ENCODE measurements at places on chromosomes 7 and 10.

- no peak for DNase-seq
Observed at GRCh38 chr7:50321487-50322067, 17.1 kb downstream of the IKZF1 start.

DNA sequence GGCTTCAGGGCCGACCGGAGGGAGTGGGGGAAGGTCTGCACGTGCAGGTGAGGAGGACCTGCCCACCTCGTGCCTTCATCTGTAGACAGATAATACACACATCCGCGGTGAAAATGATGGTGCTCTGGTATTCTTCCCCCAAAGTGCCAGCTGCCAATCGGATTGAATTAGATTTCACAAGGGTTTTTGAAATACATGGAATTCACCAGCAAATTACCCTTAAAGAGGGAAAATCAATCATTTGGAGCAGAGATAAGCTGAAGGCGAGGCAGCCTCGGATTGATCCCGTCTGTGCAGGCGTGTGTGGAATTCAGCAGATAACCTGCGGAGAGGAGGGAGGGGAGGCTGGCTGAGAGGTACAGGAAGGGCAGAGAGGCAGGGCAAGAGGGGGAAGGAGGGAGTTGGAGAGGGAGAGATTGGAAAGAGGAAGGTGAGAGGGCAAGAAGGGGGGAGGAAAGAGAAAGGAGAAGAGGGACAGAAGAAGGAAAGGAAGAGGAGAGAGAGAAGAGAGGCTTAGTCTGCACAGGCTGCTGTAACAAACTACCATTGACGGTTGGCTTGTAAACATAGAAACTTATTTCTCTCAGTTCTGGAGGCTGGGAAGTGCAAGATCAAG lies 84.2 kb downstream of the C10orf105 start:
- no peak for DNase-seq

DNA sequence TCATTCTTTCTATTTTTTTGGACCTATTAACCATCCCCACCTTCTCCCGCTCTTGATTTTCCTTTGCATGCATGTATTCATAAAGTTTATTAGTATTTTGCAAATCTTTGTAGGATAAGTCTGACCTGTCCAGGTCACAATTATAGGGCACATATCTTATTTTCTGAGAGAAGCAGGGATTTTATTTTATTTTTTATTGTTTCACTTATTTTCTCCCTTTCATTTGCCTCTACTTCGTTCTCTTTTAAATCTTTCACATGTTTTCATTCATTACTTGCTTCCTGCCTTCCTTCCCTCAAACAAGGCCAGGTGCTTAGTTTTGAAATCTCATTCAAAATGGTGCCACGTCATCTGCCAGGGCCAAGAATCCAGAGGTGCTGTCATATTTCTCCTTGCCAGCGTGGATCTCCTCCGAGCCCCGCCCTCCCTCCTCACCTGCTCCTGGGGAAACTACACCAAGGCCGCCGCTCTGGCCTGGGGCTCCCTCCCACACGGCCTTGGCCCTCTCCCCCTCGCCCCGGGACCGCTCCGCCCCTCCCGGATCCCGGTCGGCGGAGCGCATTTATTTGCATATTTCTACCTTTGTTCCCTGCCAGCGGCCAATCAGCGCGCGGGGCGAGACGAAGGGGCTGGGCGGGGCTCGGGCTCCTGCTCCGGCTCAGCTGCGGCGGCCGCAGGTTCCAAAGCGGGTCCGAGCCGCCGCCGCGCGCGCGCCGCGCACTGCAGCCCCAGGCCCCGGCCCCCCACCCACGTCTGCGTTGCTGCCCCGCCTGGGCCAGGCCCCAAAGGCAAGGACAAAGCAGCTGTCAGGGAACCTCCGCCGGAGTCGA lies at the start of gene TSPAN13:
TSS of gene TSPAN13 (plus strand) at position 654 of the 830 bp plus-strand sequence. CDS start 213 bp downstream, outside the sequence.
- no peak for DNase-seq

DNA sequence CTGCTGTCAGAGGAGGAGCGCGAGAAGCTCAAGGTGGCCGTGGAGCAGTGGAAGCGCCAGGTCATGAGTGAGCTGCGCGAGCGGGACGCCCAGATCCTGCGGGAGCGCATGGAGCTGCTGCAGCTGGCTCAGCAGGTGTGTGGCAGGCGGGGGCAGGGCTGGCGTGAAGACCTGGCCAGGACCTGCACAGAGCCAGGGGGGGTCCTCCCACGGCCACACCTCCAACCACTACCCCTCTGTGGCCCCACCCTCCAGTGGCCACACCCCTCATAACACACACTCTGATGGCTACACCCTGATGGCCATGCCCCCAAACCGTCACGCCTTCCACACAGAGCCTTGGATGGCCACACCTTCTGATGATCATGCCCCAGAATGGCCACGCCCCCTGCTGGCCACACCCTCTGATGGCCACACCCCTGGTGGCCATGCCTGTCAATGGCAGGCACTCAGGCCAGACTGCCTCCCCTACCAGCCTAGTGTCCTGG lies 23.4 kb upstream of the DPYSL4 start:
- DNase-seq, result no peak

DNA sequence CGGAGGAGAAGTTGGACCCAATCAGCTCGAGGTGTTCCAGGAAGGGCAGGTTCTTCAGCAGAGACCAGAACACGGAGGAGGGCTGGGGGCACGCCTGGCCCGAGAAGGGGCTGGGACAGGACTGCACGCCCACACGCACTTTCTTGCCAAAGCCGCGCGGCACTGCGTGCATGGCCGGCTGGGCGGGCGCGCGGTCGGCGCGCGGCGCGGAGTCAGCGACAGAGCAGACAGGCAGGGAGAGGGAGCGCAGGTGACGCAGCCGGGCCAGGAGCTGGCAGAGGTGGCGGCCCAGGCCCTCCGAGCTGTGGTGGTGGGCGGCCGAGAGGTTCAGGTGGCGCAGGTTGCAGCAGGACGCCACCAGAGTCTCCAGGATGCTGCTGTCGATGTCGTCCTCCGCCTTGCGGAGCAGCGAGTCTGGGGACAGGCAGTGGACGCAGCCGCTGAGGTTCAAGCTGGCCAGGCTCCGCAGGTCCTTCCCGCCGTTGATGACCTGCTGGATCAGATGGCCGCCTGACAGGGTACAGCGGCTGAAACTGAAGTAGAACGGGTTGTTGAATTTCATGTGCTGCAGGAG lies 77.2 kb upstream of the TNRC18 start:
- DNase-seq, result no peak

DNA sequence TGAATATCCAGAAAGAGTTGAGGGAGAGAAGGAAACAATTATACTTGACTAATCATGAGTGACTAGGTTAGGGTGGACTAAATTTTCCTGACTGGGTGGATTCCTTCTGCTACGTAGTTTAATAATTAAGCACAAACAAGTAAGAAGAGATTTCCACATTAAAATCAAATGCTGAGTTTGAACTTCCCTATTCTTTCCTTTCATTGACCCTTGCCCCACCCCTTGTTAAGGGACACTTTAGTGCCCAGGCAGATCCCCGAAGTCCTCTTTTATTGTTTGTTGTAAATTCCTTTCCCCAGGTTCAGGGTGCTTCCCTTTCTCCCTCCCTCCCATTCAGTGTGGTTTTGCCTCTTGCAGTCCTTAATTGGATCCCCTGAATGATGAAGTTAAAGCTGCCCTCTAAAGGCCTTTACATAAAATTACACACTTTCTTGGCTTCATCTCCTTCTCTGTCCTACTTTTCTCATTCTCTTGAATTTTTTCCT lies 8.8 kb upstream of the SPAM1 start:
- no peak for DNase-seq

DNA sequence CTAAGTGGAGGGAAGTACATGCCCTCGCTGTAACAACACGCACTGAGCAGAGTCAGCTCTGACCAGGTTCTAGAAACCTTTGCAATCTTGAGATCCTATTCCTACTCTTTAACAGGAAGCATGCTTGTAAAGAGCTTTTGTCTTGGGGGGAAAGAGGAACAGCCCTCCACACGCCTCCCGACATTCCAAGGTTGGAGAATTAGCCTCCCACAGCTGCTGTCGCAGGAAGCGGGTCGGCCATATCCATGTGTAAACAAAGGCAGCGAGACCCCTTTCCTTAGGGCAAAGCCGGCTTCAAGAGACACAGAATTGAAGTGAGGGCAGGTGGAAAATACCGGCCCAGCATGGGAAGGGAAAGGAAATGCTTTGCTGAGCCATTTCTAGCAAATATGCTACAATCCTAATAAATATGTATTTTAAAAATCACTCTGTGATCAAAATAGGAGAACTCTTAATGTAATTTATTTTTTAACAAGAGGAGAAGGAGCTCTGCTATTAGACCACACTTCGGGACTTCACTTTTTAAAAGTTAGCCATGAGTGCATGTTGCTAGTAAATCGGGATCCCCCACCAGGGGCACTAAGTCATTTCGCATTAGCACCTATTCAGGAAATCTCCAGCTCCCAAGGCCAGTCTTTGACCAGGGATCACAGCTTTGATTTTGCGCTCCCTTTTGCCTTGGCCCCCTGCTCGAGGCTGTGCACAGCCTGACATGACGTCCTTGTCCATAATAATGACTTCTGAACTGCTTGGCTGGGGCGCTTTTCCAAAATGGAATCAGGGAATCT lies 55.9 kb downstream of the FAM204A start:
- DNase-seq, result no peak

DNA sequence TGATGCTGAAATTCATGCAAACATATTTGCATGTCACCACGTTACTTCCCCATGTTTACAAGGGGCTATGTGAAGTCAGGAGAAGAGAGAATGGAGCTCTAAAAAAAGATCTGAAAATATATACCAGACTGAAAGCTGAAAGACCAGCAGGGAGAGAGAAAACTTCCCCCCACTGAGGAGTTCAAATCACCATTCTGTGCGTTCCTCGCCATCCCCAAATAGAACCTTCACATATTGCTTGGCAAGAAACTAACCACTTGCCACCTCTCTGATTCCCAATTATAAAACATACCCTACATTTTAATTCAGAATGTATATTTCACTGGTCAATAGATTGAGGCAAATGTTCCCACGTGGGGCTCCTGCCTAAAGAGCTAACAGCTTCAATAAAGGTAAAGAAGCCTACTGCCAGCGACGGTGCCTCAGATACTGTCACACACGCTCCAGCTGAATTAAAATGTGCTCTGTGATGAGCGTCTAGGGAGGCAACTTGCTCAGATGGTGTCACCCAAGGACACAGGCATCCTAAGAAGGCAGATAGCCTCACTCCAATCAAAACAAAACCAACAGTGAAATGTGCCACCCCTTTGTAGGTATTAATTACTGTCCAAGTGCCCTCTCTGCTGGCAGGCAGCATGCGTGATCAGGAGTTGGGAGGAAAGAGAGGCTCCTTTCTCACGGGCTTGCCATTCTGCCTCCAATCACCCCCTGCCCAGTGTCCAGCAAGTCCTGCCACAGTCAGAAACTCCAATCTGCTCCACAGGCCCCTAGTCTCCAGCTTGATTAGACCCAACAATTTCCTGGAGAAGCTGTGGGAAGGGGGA lies 298.2 kb downstream of the GRID1 start:
- DNase-seq, result no peak

DNA sequence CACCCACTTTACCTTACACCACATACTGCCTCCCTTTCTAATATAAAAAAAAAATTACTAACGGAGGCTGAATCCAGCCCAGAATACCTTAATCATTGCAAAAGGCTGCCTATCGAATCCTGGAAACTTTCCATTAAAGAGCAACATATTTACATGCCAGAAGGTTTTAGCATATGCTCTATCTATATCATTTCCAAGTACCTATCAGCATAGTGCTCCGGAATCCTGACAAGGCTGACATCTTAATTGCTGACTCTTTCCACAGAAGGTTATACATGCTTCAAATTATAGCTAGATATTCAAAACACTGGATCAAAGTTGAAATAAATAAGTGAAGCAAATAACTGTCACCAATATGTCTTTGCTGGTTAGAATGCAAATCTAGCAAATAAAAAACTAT lies 170.9 kb upstream of the CDK1 start:
- no peak for DNase-seq

GRCh38 chr10:97843281-97843671 lies 6.4 kb upstream of the GOLGA7B start:
- no peak for DNase-seq

GRCh38 chr10:122466951-122467381 lies 5.6 kb downstream of the HTRA1 start:
- no peak for DNase-seq

DNA sequence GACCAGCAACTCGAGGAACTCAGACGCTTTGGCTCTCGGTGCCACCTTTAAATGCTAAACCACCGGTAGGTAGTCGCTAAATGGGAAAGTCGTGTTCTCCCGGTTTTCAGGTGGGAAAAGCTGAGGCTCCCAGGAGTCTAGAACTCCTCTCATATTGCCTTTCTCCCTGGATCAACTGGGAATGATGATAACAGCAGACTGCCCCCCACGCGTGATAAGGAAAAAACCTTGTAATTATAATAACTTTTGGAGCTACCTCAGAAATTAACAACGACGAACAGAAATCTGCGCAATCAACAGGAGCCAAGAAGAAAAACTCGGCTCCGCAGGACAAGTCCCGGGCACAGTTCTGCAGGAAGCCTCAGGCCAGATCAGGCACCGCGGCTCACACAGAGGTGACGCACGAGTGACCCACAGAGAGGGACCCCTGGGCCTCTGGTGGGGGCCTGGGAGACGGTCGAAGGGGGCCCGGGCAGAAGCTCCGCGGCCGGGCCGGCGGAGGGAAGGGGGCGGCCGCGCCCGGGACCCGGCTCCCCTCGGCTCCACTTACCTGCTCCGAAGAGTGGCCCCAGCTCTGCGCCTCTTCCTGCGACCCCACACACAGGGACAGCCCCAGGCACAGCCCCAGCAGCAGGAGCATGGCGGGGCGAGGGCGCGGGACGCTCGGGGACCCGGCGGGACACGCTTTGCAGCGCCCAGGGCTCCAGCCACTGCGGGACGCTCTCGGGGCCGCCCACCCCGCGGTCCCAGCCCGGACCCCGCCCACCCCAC lies at the start of gene ITIH5:
TSS of gene ITIH5 (minus strand) at position 714 of the 771 bp plus-strand sequence. CDS start at position 640, 74 bp downstream.
- no peak for DNase-seq

GRCh38 chr7:18495412-18496340 lies at the start of gene HDAC9:
HDAC9 (plus strand) TSS chr7:18495749; CDS start chr7:18496303, 554 bp downstream.
- no peak for DNase-seq

- no peak for DNase-seq
Observed at GRCh38 chr10:98404571-98405359, 10.2 kb downstream of the PYROXD2 start.

DNA sequence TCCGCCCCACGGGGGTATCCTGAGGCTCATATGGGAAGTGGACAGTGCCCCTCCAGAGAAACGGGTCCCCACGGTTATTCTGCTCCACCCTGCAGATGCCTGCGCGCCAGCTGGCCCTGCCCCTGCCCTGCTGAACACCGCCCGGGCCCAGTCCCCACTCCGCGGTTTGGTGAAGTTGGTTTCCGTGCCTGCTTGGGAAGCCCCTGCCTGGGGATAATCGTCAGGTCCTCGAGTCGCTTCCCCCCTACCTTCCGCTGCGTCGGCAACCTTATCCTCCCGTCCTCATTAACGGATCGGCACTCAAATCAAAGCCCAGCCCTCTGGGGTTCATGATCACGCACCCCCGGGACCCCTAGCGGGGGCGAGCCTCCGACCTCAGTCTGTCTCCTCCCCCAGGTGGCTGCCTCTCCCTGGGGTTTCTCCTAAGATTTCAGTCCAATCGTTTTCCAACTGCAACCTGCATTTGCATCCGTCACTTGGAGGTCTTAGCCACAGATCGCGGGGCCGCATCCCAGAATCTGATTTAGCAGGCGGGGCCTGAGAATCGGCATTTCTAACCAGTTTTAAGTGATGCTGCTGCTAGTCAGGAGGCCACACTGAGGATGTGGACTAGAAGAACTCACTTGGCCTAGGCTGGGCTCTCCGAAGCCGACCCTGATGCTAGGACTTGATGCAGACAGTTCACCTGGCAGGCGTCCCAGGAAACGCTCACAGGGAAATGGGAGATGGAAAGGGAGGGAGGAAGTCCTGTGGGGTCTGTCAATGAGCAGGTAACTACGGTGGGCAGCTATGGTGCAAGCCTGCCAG lies 27.6 kb downstream of the WDR86 start:
- no peak for DNase-seq

GRCh38 chr10:43814663-43815062 lies 166.0 kb upstream of the ZNF32 start:
- DNase-seq, result no peak

- DNase-seq, result no peak
Observed at GRCh38 chr10:71564194-71564820, 155.3 kb downstream of the C10orf105 start.

All from stimulated activated CD8-positive, alpha-beta memory T cell treated with anti-CD3 and anti-CD28 coated beads, Interleukin-4, amount 100 ng/mL, for 1 hour (primary cell).